ENCODE measurements at places on chromosomes 13 and 19. TPM values are rescaled to one million over a fixed set of nuclear protein-coding genes. Genes with fewer than 3 reads are reported as not detected.
A peak's percentile ranks its signal among the peaks of the same experiment; 100 is the strongest.

The GTPBP3 gene
- total RNA-seq, result 88.1 TPM

The CYSLTR2 gene
- total RNA-seq, result 0.22 TPM

GRCh38 chr13:79796136-79796535 lies 315.2 kb downstream of the NDFIP2 start:
- no peak for DNase-seq

The LGALS4 gene
- 1.4 TPM for total RNA-seq

The CEACAM6 gene
- not detected for total RNA-seq

- DNase-seq, result no peak
Measured at GRCh38 chr13:35252536-35253205, 223.8 kb downstream of the MAB21L1 start.

The ZNF577 gene
- 40.0 TPM for total RNA-seq

The TRIM28 gene
- 142 TPM for total RNA-seq

The ATP8A2 gene
- total RNA-seq, result not detected

DNA sequence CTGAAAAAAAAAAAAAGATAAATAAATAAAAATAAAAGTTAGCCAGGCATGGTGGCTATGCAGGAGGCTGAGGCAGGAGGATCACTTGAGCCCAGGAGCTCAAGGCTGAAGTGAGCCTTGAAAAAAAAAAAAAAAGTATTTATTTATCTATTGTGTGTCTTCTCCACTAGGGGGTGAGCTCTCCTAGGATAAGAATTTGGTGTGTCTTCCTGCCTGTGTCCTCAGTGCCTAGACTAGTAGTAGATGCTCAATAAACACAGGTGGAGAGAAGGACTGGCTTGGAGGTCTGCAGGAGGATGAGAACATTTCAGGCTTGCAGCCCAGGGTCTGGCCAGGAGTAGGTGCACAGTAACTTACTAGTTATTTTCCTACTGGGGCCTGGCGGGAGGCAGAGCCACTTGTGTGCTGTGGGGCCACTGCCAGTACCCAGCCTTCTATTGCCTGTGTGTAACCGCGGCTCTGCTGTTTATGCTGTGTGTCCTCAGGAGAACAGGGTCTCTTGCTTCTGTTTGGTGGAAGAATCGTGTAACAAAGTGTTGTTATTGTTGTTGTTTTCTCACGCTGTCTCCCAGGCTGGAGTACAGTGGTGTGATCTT lies 5.4 kb downstream of the LMTK3 start:
- peak; percentile 87 for DNase-seq

DNA sequence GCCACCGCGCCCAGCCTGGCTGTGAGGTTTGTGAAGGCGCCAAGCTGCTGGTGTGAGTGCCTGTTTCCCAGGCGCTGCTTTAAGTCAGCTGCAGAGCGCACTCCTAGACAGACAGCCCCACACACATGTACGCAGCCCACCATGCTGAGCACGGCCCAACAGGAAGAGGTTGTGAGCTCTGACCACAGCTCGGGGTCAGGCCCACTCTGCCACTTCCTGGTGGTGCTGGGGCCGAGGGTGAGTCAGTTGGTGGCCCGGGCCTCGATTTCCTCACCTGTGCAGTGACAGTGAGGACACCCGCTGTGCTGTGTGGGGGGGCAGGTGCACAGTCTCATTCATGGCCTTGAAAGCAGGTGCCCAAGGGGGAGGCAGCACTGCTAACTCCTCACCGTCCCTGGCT lies 106.7 kb downstream of the KDM4B start:
- DNase-seq, result no peak

GRCh38 chr19:8340341-8341096 lies 2.5 kb downstream of the KANK3 start:
- DNase-seq, result no peak

DNA sequence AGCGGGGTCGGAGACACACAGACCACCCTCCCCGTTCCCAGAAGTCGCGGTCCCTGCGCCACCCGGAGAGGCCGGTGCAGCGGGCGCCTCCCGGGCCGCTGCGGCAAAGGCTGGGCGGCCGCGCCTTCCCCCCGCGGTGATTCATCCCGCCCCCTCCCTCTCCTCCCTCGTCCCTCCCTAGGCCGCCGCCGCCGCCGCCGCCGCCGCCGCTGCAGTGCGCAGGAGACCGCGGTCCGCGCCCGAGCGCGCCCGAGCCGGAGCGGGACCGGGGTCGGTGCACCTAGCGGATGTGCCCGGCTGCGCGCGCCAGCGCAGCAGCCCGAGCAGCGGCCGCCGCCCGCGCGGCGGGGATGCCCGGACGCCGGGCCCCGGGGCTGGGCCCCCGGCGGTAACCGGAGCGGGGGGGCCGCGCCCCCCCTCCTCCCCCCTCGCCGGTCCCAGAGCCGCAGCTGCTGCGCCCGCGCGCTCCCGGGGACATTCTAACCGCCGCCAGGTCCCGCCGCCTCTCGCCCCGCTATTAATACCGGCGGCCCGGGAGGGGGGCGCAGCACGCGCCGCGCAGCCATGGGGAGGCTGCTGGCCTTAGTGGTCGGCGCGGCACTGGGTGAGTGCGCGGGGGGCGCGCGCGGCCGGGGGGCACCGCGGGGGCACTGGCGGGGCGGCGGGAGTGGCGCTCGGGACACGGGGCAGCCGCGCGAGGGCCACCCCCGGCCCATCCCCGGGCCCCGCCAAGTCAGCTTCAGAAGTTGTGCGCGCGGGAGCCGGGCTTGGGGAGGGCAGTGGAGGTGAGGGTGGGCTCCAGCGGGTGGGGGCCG lies at the start of gene SCN1B:
Gene SCN1B, plus strand, starts transcription at position 214 of the 815 bp plus-strand sequence. Its CDS starts 351 bp downstream, at position 565.
- peak; percentile 60 for DNase-seq

- peak; percentile 90 for DNase-seq
Measured at GRCh38 chr19:34364830-34365462, at the start of gene GPI. GPI (plus strand) TSS chr19:34365196; CDS start chr19:34365267, 71 bp downstream.

DNA sequence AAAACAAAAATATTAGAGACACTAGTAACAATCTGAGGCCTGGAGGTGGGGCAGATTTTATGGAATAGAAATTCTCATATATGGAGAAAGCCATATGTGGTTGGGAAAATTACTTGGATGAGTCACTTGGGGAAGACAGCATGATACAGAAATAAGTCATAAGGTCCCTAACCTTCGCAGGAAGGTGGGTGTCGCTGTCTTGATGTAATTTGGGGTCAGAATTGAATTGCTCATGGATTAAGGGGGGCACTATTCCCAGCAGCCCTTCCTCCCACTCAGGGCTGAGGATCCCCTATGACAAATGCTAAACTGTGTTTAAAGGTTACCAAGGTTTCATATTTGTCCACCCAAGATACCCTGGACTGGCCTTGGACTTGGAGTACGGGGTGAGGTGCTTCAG lies 5.0 kb downstream of the RDH8 start:
- DNase-seq, result no peak

The KANK3 gene
- not detected for total RNA-seq

DNA sequence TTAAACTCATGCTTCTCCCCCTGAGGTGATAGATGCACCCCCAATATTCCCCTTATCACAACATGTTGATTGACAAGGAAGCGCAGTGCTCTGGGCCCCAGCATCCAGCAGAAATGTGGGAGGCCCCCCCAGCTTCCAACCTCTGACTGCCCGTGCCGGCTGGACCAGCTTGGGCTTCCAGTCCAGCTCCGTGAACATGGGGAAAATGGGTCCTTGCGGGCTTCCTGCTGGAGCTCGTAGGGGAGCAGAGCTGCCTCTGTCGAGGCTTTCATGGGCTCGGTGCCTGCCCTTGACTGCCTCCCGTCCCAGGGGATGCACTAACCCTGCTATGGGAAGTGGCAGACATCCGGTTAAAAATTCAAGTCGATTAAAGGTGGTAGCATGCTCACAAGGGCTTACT lies 188.9 kb downstream of the COL4A1 start:
- no peak for DNase-seq
